ENCODE measurements at places on chromosomes 1 and 21. TPM values are rescaled to one million over a fixed set of nuclear protein-coding genes. Genes with fewer than 3 reads are reported as not detected.

DNA sequence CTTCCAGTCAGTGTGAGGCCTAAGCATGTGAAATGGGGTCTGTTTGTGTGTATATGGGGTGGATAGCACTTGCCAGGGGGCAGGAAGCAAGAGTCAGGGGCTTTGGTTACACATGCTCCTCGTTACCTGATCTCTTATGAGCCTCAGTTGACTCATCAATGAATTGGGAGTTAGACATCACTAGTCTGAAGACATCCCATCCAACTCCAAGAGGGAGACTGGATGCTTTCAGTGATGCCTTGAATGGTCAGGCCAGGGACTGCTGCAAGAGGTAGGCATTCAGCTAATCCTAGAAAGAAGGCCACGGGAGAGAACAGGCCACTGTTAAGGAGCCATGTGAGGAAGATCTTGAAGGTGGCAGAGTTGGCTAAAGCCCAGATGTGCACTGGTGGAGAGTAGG lies 6.3 kb downstream of the RAB25 start:
- peak; percentile 40 for DNase-seq

The KCNJ9 gene
- not detected for total RNA-seq

DNA sequence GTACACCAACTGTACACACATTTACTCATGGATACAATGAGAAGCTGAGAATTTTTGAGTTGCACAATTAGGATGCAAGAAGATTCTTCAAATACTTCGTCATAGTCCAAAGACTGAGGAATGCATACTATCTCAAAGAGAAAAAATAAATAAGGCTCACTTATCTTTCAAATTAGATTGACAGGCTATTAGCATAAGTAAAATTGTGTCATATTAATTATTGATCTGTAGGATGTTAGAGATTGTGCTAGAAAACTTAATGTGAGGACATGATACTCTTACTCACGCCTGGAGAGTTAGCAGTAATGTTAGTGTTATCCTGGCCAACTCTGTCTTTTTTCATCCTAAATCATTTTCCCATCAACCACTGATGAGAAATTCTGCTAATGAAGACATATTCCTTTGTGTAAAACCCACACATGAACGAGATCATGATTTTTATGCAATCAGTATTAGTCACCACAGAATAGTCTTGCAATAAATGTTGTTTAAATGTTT lies 659.0 kb downstream of the LTN1 start:
- DNase-seq: no peak

The SKI gene
- total RNA-seq: 12.7 TPM

DNA sequence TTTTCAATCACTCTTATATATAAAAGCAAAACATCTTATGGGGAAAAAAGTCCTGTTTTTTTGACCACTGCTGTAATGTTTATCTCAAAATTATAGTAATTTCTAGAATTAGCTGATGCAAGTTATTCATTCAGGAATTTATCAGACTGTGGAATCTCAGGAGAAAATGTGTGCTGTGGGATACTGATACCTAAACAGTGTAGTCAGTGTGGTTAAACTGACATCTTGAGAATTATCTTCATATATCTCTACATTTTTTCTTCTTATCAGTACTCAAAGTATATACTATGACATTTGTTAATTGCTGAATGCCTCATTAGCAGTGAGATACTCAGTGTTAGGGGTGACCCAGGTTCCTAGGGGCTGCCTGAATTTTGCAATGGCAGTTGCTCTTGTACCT lies 839.3 kb downstream of the KCNT2 start:
- DNase-seq: no peak

The CHI3L2 gene
- total RNA-seq: 1.0 TPM

The FAAH gene
- 0.35 TPM for total RNA-seq

GRCh38 chr1:72431810-72432209 lies 149.5 kb upstream of the NEGR1 start:
- no peak for DNase-seq

DNA sequence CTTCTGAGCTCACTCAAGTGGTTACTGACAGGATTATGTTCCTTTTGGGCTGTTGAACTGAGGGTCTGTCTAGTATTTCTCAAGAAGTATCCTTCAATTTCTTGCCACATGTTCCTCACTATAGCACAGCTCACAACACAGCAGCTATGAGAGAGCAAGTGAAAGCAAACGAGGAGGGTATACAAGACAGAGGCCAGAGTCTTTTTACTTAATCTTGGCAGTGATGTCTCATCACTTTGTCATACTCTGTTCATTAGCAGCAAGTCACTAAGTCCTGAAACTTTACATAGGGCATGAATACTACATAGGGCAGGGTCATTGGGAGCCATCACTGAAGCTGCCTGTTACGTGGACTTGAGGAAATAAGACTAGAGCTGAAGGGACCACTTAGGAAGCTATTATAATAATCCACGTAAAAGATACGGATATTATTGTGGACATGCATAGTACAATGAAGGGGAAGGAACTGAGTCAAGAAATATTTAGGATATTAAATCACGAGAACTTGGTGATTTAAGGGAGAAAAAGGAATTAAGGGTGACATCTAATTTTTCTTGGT lies 63.7 kb downstream of the SLC30A7 start:
- DNase-seq: peak; percentile 30

DNA sequence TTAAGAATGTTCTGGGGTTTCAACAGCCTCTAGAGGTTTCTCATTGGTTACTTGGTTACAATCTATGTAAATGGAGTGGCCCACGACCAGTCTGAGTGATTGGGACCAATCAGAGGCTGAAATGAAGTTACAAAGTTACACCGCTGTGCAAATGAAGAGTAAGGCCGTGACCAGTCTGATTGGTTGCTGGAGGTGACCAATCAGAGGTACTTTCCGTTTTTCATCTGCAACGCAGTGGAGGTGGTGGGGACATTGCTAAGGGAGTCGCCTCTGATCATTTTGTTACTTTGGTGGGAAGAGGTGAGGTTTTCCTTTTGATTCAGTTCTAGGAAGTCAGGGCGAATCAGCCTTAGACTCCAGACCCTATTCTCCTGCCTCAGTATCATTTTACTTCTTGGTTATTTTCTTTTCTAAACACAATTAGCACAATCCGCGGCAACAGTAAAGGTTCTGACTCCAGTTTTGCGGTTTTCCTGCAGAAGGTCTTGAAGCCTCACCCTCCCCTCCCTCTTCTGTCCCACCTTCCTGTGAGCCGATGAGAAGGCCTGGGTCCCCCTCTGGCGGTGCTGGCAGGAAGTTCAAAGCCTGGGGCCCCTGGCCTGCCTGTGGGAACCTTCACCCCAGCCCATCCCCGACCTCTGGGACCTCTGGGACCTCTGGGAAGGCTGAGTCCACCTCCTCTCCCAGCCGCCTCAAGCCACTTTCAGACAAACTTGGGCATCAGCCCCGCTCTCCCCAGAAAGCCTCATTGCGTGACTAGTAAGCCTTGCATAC lies 38.7 kb upstream of the TTC34 start:
- peak; percentile 6 for DNase-seq

DNA sequence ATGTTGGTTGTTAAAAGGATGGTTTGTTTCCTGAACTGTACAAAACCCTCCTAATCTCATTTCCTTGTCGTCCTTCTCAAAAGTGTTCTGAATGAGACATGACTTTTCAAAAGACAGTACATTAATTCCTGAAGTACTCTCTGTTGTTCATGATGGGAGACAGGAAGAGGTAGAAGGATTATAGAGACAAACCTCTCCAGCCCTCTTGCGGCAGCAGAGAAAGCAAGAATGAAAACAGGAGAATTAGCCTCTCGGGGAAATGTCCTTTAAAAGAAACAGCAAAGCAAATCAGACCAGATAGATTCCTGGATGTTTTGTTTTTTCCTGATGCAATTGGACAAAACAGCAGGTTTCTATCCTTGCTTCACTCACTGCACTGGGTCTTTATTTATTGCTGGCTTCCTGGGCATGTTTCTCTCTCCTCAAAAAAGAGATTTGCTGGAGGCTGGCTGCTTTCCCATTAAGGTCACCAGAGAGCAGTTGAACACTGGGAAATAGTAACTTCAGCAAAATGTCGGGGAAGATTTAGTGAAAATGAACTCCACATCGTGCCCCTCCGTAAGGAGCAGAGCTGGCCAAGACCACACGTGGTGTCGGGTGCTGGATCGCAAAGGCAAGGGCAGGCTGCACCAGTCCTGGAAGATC lies 145.8 kb upstream of the SYT6 start:
- no peak for DNase-seq

The AADACL4 gene
- not detected for total RNA-seq

DNA sequence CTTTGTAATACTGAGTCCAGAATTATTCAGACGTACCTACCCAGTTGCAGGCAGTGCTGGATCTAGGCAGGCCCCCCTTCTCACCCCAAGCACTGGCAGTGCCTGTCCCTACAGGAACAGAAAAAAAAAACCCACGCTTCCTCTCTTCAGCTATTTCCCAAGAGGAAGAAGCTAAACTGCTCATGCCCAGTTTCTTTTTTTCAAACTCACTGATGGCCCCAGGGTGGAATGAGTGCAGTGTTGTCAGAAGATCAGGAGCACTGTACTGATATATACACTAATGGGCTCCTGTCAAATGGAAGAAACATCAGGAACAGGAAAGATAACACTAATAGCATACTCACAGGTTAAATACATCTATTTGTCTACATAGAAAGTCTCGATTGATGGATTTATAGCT lies 28.2 kb upstream of the DOCK7 start:
- no peak for DNase-seq

DNA sequence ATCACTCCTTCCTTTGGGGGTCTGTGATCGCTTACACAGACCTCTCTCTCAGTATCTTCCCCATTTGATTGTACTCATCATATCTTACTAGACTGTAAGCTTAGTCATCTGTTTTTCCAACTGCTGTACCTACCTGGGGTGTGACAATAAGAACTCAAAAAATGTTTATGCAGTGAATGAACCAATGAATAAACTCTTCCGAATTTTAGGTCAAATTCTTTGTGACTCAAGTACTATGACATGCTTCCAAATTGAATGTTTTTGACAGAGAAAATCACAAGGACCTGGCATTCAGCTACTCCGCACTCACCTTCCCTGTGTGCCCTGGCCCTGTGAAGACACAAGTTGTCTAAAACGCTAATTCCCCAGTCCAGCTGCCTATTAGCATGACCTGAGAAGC lies 42.1 kb downstream of the TMCO4 start:
- no peak for DNase-seq

DNA sequence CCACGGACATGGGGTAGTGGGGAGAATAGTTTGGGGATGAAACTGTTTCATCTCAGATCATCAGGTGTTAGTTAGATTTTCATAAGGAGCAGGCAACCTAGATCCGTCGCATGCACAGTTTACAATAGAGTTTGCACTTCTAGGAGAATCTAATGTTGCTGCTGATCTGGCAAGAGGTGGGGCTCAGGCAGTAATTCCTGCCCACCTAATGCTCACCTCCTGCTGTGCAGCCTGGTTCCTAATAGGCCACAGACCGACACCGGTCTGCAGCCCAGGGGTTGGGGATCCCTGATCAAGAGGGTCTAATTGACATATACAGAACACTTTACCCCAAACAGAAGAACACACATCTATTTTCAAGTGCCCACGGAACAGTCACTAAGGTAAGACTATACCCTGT lies 275.1 kb downstream of the PTPRU start:
- no peak for DNase-seq

- no peak for DNase-seq
Measured at GRCh38 chr1:39639305-39640130, at the start of gene HEYL. Gene HEYL (minus strand): TSS chr1:39639643. CDS start chr1:39639625, 18 bp downstream.

The RGS4 gene
- total RNA-seq: 167 TPM

DNA sequence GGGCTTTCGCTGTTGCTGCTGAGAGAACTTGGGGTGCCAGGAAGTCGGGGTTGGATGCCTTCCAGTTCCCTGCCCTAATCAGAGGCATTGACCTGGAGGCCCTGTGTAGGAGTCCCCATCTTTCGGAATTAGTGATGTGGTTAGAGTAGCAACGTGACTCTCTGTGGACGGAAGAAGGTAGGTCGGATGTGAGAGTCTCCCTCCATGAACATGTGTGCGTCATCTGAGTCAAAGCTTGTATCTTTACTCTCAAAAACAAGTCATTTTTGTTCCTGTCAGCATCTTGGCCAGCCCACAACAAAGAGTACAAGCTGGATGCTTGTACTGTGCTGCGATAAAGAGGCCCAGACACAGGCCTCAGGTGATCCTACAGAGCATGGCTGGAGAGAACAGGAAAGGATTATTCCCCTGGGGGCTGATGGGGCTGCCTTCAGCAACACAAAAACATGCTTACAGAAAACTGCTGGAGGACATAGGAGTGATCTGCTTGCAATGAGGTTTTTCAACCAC lies 31.0 kb upstream of the IL10 start:
- DNase-seq: no peak

DNA sequence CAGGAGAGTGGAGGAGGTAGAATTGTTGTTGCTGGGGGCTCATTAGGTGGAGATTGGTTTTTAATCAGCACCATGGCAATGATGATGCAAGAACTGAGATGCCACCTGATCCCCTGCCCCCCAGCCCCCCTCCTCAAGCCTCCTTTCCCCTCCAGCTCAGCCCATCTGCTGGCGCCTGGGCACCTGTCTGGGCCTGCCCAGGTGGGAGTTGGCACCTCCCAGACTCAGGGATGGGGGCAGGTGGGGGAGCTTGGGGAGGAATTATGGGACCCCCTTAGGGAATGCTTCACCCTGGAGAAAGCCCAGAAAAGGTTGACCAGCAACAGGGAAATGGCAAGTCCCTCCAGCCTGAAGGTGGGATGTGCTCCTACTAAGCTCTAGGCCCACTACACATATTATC lies 1.5 kb upstream of the NHLH1 start:
- no peak for DNase-seq

The P3R3URF gene
- total RNA-seq: not detected

The SMIM1 gene
- 1.1 TPM for total RNA-seq

GRCh38 chr1:235319255-235319654 lies 8.7 kb downstream of the ARID4B start:
- DNase-seq: no peak

DNA sequence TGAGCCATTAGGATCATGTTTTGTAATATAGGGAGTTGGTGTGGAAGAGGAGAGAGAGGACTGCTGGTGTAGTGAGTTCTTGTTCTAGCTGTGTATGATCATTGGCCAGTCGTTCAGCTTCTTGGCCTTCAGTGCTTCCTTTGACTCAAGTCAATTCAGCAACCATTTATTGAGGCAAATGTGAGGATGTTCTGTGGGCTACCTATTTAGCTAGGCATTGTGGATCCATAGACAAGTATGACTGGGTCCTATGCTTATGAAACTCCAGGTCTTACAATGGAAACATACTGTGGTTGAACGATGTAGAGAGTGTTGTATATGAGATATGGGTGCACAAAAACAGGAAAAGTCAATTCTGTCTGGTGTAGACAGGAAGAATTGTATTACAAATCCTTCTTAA lies 41.7 kb downstream of the NFIA start:
- DNase-seq: no peak

The PEAR1 gene
- total RNA-seq: 5.2 TPM

DNA sequence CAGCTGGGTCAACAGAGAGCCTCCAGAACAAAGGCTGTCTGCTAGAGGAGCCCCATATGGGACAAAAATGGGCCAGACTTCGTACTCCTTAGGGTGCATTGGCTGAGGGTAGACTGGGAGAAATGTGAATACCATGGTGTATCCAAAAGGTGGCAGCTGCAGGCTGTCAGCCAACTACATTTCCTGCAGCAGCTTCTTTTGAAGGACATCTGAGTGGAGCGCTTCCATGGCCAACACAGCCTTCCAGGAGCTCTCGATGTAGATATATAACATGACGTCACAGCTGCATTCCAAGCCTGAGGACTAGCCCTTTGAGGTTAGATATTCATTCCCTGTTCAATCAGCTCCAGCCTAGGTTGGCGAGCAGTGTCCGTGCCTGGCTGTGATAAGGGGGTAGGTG lies 107.7 kb downstream of the MAB21L3 start:
- DNase-seq: peak; percentile 50
